NCI-H1930 (cell line): ENCODE measurements at places on chromosomes 6 and 20.

- DNase-seq: no peak
These were observed 628 bp upstream of the CHRNA4 start for GRCh38 chr20:63361519-63362435.

DNA sequence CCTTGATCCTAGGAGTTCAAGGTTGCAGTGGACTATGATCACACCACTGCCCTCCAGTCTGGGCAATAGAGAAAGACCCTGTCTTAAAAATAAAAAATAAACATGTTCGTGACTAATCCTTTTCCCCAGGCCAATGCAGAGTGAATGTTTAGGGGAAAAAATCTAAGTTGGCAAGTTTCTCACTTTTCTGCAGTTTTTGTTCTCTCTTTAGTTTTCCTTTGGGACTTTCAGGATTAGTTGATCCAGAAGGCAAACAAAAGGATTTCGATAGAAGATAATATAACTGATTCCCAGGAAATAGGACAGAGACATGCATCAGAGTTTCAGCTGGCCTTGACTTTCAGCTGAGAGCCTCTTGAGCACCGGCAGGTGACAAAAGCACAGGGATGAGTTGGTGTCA is 53.3 kb downstream of the SOD2 start:
- DNase-seq: no peak

- no peak for DNase-seq
These were observed 114.8 kb downstream of the MOXD1 start for GRCh38 chr6:132286298-132287019.

GRCh38 chr20:15613530-15613929 is 959.7 kb downstream of the KIF16B start:
- no peak for DNase-seq

GRCh38 chr20:35598899-35599775 is 16.5 kb upstream of the SPAG4 start:
- no peak for DNase-seq

DNA sequence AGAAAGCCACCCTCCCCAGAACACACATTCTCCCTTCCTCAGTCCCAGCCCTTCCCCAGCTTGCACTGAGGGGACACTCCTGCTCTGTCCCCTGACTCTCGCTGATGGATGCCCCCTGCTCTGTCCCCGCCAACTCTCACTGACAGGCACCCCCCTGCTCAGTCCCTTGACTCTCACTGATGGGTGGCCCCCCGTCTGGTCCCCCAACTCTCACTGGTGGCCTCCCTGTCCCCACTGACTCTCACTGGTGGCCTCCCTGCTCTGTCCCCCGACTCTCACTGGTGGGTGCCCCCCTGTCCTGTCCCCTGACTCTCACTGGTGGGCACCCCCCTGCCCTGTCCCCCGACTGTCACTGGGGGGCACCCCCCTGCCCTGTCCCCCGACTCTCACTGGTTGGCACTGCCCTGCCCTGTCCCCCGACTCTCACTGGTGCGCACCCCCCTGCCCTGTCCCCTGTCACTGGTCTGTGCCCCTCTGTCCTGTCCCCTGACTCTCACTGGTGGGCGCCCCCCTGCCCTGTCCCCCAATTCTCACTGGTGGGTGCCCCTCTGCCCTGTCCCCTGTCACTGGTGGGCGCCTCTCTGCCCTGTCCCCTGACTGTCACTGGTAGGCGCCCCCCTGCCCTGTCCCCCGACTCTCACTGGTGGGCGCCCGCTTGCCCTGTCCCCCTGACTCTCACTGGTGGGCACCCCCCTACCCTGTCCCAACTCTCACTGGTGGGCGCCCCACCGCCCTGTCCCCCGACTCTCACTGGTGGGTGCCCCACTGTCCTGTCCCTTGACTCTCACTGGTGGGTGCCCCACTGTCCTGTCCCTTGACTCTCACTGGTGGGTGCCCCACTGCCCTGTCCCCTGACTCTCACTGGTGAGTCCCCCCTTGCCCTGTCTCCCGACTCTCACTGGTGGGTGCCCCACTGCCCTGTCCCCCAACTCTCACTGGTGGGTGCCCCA is 60.9 kb downstream of the GINS1 start:
- DNase-seq: no peak
